Bronchial smooth muscle cell (primary cell): ENCODE measurements at places on chromosomes 16 and 17. TPM values are rescaled to one million over a fixed set of nuclear protein-coding genes. Genes with fewer than 3 reads are reported as not detected.

Gene CNTNAP4
- total RNA-seq, result 0.16 TPM in 1 of 2 replicates, not detected in the other

Gene NOXO1
- 0.16 TPM in 1 of 2 replicates, not detected in the other for total RNA-seq

Gene VPS25
- total RNA-seq, result 46.5 and 50.2 TPM in 2 replicates

Gene RNF112
- total RNA-seq, result 0.34 and 1.4 TPM in 2 replicates

Gene CHST5
- total RNA-seq, result not detected in 2 replicates

Gene EPN3
- total RNA-seq, result not detected in 2 replicates

Gene ZNF287
- total RNA-seq, result 5.4 and 5.8 TPM in 2 replicates

Gene B9D1
- 30.5 and 44.1 TPM in 2 replicates for total RNA-seq

Gene RPGRIP1L
- 7.4 and 7.5 TPM in 2 replicates for total RNA-seq

Gene LDHD
- 0.43 and 2.5 TPM in 2 replicates for total RNA-seq

Gene KCNH6
- not detected in 2 replicates for total RNA-seq

Gene SYCE1L
- total RNA-seq, result 0.17 and 0.32 TPM in 2 replicates
